IPS DF 6.9 (cell line): ENCODE measurements at places on chromosomes 12 and 14.

DNA sequence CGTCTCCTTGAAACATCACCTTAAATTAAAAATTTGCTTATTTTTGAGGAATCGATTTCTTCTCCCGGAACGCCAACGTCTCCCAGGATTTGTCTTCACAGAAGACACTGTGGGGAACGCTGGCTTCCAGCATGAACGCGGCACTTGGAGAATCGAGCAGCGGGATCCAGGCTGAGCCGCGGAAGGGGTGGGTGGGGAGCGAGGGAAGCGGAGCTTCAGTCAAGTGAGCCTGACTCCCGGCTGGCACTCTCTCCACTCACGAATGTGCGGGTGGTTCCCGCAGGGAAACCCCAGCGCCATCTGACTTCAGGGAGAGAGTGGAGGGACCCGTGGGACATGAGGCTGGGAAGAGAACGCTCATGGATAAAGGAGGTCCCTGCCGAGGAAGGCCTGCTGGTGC is 506.0 kb upstream of the TMEM132C start:
- no peak for DNase-seq
- H3K36me3 ChIP-seq = no peaks in the 10 kb centered on the region
- no peaks in the 10 kb centered on the region for H3K4me1 ChIP-seq
- no peak overlapping the region for H3K27ac ChIP-seq
- no peak overlapping the region for H3K4me3 ChIP-seq
- no peaks in the 10 kb centered on the region for H3K27me3 ChIP-seq

DNA sequence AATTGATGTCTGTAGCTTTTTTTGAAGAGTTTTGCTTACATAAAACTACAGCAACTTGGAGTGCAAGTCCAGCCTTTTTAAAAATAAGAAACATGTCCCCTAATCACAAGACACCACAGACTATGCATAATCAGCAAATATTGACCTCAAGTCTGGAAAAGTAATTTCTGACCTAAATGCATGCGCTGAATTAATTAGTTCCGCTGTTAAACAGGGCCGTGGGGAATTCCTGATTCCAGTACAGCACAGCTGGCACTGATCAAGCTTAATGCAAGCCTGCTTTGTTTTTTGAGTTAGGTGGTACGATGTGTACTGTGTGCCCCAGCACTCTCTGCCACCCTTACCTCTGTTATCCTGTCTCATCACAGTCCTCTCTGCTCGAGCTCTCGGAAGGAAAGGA is 9.2 kb downstream of the MLH3 start:
- H3K4me1 ChIP-seq = no peaks in the 10 kb centered on the region
- no peak overlapping the region for H3K27ac ChIP-seq
- H3K36me3 ChIP-seq = 0 out of 2 replicates have a peak, but pooled peaks cover 5% of the 10 kb centered on the region
- no peak overlapping the region for H3K4me3 ChIP-seq
- no peak for DNase-seq

DNA sequence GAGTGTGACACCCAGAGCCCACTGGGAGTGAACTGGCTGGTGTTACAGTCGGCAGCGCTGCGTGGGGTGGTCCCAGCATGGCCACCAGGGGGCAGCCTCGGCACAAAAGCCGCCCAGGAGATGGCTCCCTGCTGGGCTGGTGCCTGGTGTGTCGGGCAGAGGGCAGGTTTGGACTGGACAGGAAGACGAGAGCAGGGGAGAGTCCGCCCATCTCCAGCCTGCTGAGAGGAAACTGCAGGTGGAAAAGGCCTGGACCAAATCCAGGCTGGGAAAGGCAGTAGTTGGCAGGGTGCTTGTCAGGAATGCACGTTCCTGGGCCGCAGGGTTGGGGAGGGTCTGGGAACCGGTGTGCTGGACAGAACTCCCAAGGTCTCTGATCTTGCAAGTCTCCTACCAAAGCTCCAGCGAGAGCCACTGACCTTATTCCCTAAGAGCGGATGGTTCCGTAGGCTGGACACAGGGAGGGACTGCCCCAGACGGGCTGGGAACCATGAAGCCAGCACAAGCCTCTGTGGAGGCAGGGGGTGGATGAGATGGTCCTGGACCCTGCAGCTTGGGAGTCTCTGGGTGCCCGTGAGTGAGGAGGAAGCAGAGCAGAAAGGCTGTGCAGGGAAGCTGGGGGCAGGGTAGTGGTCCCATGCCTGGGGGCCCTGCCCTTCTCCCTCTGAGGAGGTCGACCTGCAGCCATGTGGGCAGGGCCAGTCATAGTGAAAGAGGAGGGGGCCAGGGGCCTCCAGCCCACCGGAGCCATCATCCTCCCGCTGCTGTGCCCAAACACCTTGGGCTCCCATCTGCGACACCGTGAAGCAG is 1.8 kb downstream of the AHNAK2 start:
- DNase-seq = no peak
- no peaks in the 10 kb centered on the region for H3K4me1 ChIP-seq
- H3K27me3 ChIP-seq = peaks cover 16% of the 10 kb centered on the region; the same call in 1 of the 2 replicates

GRCh38 chr14:89425931-89426330 is 8.9 kb upstream of the FOXN3 start:
- H3K27me3 ChIP-seq = no peaks in the 10 kb centered on the region
- H3K27ac ChIP-seq = no peak overlapping the region
- H3K36me3 ChIP-seq = no peaks in the 10 kb centered on the region
- H3K4me3 ChIP-seq = no peak overlapping the region
- peaks cover 6% of the 10 kb centered on the region for H3K4me1 ChIP-seq

DNA sequence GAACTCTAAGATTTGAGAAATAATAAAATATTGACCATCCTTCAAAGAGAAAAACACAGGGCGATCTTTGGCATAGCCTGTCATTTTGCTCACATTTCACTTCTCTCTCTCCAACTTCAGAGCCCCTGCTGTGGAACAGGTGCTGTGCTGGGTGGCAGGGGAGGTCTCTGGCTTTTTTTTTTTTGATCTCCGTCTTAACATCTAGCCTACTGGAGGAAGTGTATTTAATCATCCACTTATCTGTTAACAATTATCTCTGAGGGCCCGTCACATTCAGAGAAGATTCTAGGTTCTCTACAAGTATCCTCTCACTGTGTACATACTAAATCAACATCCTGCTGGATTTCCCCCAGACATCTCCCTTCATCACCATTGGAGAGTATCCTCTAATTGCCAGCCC is 34.1 kb downstream of the CHST11 start:
- no peak for DNase-seq
- no peaks in the 10 kb centered on the region for H3K36me3 ChIP-seq
- no peaks in the 10 kb centered on the region for H3K4me1 ChIP-seq

GRCh38 chr14:58368956-58369355 is 26.8 kb upstream of the TOMM20L start:
- H3K27me3 ChIP-seq = no peaks in the 10 kb centered on the region
- H3K27ac ChIP-seq = no peak overlapping the region
- no peak for DNase-seq

DNA sequence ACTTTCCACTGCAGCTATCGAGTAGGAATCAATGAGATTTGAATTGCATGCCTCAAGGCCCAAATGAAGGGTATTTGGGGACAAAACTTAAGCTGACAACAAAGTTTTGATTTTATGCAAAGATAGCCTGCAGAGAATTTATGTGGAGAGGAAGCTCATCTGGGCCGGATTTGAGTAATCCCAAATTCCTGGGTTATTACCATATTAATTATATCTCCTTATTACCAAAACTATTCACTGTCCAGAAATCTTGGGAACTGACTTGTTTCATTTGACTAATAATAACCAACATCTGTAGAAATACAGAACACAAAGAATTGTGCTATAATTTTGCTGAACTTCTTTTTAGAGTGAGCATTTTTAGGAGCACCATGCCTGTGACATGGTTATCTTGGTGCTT is 70.4 kb downstream of the KITLG start:
- H3K36me3 ChIP-seq = no peaks in the 10 kb centered on the region
- no peak for DNase-seq
- no peak overlapping the region for H3K4me3 ChIP-seq

- H3K4me1 ChIP-seq = no peaks in the 10 kb centered on the region
- H3K27me3 ChIP-seq = no peaks in the 10 kb centered on the region
- DNase-seq = no peak
- H3K27ac ChIP-seq = no peak overlapping the region
Measured at GRCh38 chr12:92404921-92405320, 259.3 kb upstream of the BTG1 start.

DNA sequence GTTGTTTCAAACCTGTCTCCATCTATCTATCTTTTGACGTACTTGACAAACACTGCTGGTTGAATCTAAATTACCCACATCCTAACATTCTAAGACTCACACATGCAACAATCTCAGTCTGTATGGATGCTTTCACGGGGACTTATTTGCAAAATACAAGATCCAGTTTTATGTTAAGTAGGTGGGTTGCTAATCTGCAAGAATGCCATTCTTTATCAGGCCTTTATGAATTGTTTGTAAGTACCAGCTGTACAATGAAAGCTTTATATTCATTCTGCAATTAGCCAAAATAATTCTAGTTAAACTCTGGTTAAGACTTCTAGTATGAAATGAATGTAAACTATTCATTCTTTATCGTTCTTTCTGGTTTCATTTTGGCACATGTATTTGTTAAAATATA is 135.1 kb downstream of the NAV3 start:
- no peak overlapping the region for H3K27ac ChIP-seq
- H3K4me3 ChIP-seq = no peak overlapping the region
- no peaks in the 10 kb centered on the region for H3K27me3 ChIP-seq
- H3K36me3 ChIP-seq = no peaks in the 10 kb centered on the region

- no peaks in the 10 kb centered on the region for H3K27me3 ChIP-seq
- no peaks in the 10 kb centered on the region for H3K36me3 ChIP-seq
- no peak for DNase-seq
- no peaks in the 10 kb centered on the region; the same call in 1 of the 2 replicates for H3K4me1 ChIP-seq
- no peak overlapping the region for H3K27ac ChIP-seq
- H3K4me3 ChIP-seq = no peak overlapping the region
Measured at GRCh38 chr14:67967206-67967605, 147.6 kb downstream of the RAD51B start.

DNA sequence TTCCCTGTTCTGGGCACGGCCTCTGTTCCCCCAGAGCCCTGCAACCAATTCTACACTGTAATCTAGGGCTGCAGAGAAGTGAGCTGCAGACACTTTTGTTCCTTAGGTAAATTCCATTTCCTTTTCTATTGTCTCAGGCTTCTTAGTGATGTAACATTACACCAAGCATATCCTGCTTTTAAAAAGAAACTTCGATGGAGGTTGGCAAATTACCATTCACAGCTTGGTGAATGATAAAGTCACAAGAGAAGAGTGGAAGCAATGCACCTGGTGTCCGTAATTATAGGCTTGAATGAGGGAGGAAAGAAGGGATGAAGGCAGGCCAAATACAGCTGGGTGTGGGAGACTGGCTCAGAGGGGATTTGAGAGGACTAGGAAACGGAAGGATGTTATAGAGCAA is 68.6 kb downstream of the PPM1A start:
- no peak overlapping the region for H3K27ac ChIP-seq
- H3K4me3 ChIP-seq = no peak overlapping the region
- H3K36me3 ChIP-seq = no peaks in the 10 kb centered on the region
- H3K4me1 ChIP-seq = peaks cover 9% of the 10 kb centered on the region

GRCh38 chr14:104515059-104515810 is 64.3 kb upstream of the C14orf180 start:
- DNase-seq = no peak
- H3K27me3 ChIP-seq = no peaks in the 10 kb centered on the region

- no peaks in the 10 kb centered on the region for H3K36me3 ChIP-seq
- no peak overlapping the region for H3K4me3 ChIP-seq
- H3K4me1 ChIP-seq = peaks cover 16% of the 10 kb centered on the region
- H3K27ac ChIP-seq = no peak overlapping the region
- H3K27me3 ChIP-seq = no peaks in the 10 kb centered on the region
- no peak for DNase-seq
Measured at GRCh38 chr12:69896653-69897381, 71.8 kb downstream of the MYRFL start.
